Transverse colon (tissue), 4 donors: ENCODE measurements at places on chromosomes 2 and 18. TPM values are rescaled to one million over a fixed set of nuclear protein-coding genes. Genes with fewer than 3 reads are reported as not detected.
A peak's percentile ranks its signal among the peaks of the same experiment; 100 is the strongest.

GRCh38 chr2:166179201-166179600 lies 51.4 kb upstream of the SCN1A start:
- DNase-seq: no peak

- peak; percentile 13 for DNase-seq
Observed at GRCh38 chr2:206971805-206972204, 32.5 kb downstream of the CPO start.

GRCh38 chr2:9770308-9771100 lies 72.8 kb upstream of the TAF1B start:
- peak; percentile 74 for DNase-seq

- no peak for DNase-seq
Observed at GRCh38 chr2:143700865-143701264, 571.6 kb downstream of the ARHGAP15 start.

DNA sequence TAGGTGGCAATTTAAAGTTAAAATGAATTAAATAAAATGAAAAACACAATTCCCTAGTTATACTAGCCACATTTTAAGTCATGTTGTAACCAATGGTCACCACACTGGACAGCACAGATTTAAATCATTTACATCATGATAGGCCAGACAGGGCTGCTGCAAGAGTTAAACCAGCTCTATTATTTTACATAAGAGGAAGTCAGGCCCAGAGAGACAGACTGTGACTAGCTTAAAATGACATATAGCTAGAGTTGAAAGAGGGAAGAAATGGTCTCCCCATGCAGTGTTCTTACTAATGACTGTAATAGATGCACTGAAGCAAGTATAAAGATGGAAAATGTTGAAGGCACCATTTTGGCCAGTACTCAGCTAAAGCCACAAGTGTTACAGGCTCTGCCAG lies 69.6 kb downstream of the SLC66A3 start:
- no peak for DNase-seq

DNA sequence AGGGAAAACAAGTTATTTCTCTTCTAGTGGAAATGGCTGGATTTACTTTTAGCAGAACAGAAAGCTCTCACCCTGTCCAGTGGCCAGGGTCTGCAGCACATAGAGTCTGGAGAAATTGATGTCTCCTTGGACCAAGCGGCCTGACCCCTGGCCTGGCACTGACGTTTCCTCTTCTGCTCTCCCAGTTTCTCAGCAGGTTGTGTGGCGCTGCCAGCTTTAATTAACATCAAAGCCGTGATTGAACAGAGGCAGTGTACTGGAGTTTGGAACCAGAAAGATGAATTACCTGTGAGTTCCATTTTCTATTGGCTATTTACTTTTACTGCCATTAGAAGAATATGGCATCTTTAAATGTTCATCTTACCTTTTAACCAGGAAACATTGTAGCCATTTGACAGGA lies 20.9 kb downstream of the CD8A start:
- no peak for DNase-seq

- no peak for DNase-seq
Observed at GRCh38 chr2:16620590-16620989, 45.0 kb downstream of the CYRIA start.

HSPE1 gene
- total RNA-seq: 103 TPM

GRCh38 chr18:9616049-9616448 lies 1.7 kb upstream of the PPP4R1 start:
- no peak for DNase-seq

- no peak for DNase-seq
Observed at GRCh38 chr2:201255408-201256033, 4.8 kb upstream of the CASP8 start.

OTOF gene
- total RNA-seq: 0.37 TPM

GATA6 gene
- 223 TPM for total RNA-seq

- DNase-seq: no peak
Observed at GRCh38 chr2:33126958-33127357, 180.2 kb downstream of the LTBP1 start.

DNA sequence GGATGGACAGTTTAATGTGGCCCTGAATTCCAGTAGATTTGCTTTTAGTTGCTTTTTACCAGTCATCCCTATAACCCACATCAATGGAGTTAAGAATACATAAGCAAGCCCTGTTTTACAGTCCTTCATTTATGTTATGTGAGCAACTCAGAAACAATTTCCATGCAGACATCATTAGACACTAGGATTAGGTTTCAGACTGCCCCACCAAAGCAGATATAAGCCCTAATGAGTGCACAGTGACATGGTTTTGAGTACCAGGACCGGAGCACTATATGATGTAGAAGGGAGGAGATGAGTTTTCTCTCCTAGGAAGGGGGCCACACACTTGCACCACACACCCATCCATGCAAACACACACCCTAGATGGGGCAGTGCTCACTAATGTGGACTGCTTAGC lies 15.5 kb downstream of the KCNS3 start:
- no peak for DNase-seq

DNA sequence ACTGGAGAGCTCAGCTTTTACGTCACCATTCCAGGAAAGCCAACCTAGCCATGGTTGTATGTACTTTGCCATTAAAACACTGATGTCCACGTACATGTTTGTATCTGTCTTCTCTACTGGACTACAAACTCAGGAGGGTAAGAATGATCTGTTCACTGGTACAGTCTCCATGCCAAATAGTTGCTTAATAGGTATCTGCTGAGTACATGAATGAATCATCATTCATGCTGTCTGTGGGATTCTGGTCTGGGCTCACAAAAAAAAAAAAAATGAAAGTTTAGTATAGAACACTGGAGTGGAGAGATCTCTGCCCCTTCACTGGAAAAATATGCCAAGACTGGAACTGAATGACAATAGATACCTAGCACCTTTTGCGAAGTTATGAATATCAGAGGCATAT lies 102.6 kb upstream of the ITGA4 start:
- no peak for DNase-seq

GRCh38 chr2:38178556-38179419 lies 102.8 kb upstream of the CYP1B1 start:
- DNase-seq: no peak

- DNase-seq: no peak
Observed at GRCh38 chr18:6781796-6782195, 52.3 kb downstream of the ARHGAP28 start.

LINC00305 gene
- total RNA-seq: not detected

GRCh38 chr18:11581286-11581685 lies 28.1 kb upstream of the SLC35G4 start:
- DNase-seq: no peak
